Brain (organoid and tissue), 16 donors: ENCODE measurements at places on chromosomes 16 and 17.

DNA sequence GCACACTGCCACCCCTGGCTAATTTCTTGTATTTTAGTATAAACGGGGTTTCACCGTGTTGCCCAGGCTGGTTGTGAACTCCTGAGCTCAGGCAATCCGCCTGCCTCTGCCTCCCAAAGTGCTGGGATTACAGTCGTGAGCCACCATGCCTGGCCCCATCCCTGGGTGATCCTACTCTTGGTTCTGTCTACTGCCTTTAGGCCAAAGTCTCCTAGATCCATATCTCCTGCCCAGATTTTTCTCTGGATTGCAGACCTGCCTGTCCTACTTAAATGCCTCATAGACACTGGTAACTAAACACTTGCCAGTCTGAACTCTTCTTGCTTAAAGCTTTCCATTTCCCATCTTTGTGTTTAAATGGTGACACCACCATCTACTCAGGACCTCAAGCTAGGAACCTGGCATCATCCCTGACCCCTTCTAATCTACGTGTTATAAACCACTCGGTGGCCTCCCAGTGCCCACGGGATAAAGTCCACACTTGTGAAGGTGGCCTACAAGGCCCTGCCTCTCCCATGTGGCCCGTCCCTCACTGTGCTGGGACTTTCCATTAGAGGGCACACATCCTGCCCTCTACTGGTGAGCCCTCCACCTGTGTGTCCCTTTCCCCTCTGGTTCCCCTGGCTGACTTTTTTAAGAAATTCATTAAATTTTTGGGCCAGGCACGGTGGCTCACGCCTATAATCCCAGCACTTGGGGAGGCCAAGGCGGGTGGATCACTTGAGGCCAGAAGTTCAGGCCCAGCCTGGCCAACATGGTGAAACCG is 51.1 kb downstream of the USP43 start:
- DNase-seq, result no peak

DNA sequence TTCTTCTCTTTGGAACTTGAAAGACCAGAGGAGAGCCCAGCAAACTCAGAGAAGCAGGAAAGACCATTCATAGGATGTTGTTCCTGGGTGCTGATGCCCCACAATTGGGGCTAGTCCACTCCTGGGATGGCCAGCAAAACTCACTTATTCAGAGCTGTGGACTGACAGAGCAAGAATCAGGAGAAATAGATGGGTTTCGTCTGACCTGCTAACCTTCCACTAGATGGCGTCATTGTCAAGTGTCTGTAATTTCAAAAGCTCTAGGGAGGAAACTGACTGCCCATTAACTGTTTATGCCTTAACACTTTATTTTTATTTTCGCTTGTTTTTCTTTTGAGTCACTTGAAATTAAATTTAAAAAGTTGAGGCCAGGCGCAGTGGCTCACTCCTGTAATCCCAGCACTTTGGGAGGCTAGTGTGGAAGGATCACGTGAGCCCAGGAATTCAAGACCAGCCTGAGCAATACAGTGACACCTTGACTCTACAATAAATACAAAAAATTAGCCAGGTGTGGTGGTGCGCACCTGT is 28.7 kb upstream of the MILR1 start:
- peak; percentile 84 for DNase-seq

DNA sequence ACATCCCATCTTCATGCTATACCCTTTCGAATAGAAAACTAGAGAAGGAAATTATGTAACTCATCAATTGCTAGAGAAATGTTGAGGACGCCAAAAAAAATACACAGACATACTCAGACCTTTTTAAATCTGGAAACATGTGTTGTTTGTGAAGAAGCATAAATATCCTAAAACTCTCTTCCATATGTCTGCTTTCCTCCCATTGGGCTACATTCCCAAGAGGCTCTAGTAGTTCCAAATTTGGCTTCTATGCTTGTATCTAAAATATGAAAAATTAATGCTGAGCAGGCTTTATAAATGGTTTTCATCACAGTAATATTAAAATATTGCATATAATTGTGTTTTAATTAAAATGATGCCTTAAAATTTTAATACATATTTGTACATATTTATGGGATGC is 297.9 kb upstream of the PSMD7 start:
- no peak for DNase-seq

DNA sequence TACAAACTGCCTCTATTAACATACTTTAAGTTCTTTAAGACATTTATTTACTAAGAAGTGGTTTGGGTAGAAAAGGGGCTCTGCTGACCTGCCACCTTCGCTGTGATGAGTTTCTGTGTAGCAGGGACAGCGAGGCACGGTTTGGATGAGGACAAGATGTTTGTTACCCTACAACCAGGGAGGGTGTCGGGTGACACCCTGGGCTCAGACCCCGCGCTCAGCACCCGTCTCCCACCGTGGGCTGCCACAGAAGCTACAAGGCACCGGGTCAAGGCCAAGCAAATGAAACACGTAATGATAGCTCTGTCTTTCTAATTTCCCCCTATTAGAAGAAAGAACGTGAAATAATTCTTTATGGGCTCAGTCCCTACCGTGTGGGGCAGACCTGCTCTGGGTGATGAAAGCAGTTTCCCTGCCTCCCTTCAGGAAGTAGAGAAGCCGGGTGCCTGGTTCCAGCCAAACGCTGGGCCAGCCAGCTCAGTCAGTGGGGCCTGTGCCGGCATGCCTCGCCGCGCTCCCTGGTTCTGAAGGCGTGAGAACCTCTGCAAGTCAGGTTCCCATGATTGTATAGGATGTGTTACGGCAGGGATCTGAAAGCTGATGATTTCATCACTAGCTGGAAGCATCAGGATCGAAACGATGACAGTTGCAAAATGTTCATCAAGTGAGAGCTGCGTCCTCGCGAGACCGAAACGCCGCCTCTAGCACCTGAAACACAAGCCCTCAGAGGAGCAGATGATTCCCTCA is 3.9 kb downstream of the ZNF750 start:
- peak; percentile 39 for DNase-seq

DNA sequence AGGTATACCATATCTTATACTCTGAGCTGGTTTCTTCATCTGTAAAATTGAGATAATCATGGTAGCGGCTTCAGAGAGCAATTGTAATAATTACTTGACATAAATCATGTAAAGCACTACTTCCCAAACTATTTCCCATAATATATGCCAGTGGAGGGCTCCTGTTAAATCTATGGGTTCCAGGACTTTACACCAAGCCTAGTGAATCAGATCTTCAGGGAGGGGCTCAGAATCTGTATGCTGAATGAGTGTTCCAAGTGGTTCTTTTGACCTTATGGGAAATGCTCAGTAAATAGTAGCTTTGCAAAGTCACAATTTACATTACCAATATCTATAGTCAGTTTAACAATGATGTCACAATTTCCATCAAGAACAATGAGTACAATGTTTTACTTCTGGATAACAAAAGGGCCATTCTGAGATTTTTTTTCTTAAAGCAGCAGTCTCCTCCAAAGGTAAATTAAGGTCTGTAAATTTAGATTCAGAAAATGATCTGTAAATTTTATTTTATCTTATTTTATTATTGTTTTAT is 50.9 kb upstream of the NLK start:
- DNase-seq, result no peak

GRCh38 chr17:82297280-82297713 is 20.1 kb downstream of the CD7 start:
- no peak for DNase-seq
